ENCODE measurements at places on chromosomes 12 and 14.

DNA sequence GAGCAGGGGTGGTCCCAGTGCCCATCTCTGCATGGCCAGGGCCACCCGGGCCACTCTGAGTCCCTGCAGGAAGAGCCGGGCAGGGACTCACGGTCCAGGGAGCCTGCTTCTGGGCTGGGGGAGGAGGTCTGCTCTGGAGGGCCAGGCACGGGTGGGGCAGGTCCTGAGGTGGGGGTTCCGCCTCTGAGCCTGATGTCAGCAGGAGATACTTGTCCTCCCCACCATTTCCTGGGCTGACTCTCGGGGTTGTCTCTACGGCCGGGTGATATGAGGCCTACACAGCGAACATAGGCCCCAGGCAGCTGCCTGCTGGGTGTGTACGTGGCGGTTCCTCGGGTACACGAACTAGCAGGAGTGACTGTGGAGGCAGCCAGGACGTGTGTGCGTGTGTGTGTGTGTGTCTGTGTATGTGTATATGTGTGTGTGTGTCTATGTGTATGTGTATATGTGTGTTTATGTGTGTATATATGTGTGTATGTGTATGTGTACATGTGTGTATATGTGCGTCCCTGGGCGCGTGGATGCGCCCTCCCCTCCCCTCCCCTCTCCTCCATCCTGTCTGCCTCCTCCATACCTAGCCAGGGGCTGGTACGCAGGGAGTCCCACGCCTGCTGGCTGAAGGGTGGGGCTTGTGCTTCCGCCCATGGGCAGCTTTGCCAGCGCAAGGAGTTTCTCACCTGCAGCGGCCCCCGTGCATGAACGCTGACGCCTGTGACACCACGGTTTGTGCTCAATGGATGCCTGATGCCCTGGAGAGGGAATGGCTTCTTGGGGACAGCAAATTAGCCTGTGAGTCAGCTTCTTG is 30.4 kb upstream of the TRAF3 start:
- no peak for DNase-seq

GRCh38 chr12:70948976-70949336 is 28.4 kb upstream of the PTPRR start:
- DNase-seq, result no peak

DNA sequence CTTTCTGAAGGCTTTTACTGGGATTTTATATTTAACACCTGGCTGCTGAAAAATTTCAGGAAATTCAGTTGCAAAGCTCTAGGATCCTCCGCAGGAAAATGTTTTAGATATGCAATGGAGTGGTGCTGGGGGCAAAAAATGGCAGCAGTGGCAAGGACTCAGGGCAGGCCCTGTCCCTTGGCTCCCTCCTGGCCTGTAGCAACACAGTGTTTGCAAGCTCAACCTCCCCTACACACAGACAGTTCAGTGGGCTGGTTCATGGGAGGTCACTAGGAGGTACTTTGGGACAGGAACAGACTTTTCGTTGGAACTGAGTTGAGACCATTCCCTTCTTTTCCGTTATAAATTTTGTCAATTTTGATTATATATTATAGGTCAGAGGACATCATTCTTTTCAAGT is 270.4 kb downstream of the ADAMTS20 start:
- no peak for DNase-seq

DNA sequence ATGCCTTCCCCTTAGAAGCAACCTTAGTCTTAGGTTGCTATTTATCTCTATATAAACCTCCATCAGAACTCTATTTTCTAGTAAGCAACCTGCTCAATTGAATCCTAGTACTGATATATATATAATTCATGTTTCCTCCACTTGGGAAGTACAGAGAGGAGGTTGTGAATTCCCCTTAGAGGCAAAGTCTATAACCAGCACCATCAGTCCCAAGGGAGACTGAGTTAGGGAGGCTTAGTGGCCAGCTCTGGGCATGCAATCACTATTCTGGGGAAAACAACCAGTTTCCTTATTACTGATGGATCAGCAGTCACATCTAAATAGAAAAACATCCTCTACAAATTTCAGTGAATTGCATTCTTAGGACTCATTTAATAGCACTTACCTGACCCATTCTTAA is 489.1 kb downstream of the RMST start:
- no peak for DNase-seq

DNA sequence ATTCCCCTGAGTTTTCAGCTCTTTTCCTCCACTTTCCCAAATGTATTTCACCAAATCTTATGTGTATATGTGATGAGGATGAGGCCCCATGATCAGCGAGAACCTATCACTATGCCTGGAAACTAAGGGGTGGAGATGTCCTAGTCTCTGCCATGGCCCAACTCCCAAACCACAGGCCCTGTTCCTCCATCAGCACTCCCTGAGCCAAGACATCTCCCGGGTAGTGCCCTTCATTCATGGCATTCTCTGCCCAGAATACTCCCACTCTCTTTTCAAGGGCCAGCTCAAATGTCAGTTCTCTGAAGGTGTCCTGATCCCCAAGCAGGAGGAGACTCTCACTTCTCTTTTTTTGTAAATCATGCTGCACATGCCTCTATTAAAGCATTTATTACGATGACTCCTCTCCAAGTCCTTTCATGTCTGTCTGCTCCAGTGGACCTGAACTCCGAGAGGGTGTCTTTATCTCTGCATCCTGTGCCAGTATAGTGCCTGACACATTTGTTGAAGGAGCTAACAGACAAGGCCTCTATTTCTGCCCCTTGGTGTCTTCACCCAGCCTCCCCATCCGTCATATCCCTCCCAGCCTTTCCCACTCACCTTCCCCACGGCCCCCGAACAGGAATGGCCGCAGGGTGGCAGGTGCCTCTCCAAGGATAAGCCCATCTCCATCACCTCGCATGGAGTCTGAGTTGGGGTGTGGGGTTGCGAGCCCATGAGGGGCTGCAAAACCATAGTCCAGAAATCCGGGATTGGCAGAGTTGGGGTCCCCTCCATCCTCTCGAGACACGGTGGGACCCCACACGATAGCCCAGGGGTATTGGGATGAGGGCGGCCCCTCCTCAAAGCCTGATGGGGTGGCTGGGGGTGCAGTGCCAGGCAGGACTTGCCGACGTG is 3.7 kb downstream of the PIANP start:
- DNase-seq, result no peak

DNA sequence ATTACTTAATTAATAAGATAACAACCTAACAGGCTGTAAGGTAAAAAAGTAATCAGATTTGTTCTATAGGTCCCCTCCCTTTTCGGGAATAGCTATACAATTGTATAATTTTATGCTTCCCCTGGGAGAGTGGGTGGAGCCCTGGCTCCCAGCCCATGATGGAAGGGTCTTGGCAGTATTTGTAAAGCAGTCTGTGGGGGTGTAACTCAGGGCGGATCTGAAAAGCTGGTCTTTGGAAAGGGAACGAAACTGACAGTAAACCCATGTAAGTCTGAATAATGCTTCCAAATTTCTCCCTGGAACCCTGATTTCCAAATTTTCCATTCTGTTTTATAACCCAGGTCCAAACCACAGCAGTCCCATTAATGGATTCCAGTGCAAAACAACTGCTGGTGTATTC is 110.4 kb downstream of the DAD1 start:
- DNase-seq, result no peak

- DNase-seq, result no peak
These were observed 40.3 kb downstream of the BRAP start for GRCh38 chr12:111645433-111645832.

- no peak for DNase-seq
These were observed 223.2 kb downstream of the PPM1H start for GRCh38 chr12:62711631-62712241.

DNA sequence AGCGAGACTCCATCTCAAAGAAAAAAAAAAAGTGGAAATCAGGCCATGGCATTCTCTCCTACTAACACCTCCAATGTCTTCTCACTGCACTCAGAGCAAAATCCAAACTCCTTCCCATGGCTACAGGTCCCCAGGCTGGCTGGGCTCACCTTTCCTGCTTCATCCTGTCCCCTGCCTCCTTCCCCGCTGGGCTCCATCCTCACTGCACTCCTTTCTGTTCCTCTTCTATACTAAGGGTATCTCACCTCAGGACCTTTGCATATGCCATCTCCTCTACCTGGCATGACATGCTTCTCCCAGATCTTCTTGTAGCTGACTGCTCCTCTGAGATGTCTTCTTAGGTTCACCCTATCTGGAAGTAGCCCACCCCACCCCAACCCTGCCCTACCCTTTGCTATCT is 111.1 kb downstream of the DPF3 start:
- DNase-seq, result no peak

- DNase-seq, result no peak
These were observed 1.7 kb downstream of the CYP27B1 start for GRCh38 chr12:57765003-57765697.

GRCh38 chr14:74527736-74528280 is 34.2 kb downstream of the ISCA2 start:
- no peak for DNase-seq

GRCh38 chr12:103387385-103387784 is 108.4 kb downstream of the C12orf42 start:
- DNase-seq, result no peak

- DNase-seq, result no peak
These were observed 89.0 kb downstream of the STON2 start for GRCh38 chr14:81311141-81311540.

DNA sequence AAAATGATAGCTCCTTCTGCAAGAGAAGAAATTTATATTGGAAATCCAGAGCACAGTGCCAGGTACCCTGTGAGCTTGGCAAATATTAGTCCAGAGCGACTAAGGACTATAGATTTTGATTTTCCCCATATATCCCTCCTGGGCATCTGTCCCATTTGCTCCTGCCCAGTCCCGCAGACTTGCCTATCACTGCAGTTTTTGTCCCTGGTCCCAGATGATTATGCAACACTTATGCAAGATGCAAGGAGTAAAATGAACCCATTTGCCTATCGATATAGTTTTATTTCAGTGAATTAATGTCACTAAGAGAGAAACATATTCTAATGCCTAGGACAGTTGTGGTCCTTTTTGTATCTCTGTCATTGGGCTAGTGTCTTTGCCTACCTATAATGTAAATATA is 215.9 kb upstream of the BMP4 start:
- no peak for DNase-seq

- DNase-seq, result no peak
These were observed at the start of the genes FOXA1 and TTC6 for GRCh38 chr14:37594971-37595808. FOXA1 (minus strand) TSS chr14:37595249; CDS start chr14:37594972, 277 bp downstream. TTC6 (plus strand) TSS chr14:37595629; CDS start chr14:37622065, 26,436 bp downstream.

DNA sequence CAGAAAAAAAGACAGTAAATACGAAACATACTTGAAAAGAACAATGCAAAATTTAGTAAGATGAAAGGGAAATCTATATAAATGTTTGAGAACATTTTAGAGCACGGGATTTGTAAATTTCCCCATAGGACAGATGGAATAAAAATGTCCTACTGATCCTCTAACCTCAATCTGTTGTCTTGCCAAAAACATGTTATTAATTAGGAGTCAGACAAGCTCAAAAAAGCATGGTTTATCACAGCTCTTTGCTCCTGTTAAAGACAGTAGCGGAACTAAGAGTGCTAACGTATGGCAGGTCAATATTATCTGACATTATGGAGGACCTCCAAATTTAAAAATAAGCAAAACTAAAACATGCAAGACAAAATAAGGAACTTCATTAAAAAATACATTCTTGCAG is 12.9 kb downstream of the GMFB start:
- no peak for DNase-seq

DNA sequence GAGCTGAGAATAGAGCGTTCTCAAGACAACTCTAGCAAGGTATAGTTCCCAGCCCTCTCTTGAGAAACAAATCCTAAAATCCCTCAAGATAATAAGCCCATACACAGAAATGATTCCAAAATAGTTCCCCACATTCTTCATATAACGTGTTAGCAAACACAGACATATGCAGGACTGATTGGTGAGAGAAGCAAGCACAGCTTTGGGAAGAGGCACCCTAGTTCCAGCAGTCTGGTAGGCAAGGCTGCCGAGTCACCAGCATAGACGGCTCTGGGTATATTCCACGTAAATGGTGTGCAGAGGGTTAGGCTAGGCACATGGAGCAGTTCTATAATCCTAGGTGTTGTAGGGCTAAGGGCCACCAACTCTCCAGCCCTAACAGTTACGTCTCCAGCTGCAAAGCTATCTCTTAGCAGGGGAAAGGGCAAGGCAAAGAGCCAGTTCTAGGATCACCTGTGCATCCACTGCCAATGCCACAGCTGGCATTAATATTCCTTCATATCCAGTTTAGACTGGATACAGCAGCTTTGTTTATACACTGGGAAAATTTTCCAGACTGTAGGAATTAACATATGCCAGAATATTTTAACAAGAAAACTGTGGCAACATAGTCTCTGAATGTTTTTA is 52.9 kb downstream of the SH2B3 start:
- DNase-seq, result no peak

GRCh38 chr14:81655423-81656314 is 122.0 kb upstream of the SEL1L start:
- no peak for DNase-seq

DNA sequence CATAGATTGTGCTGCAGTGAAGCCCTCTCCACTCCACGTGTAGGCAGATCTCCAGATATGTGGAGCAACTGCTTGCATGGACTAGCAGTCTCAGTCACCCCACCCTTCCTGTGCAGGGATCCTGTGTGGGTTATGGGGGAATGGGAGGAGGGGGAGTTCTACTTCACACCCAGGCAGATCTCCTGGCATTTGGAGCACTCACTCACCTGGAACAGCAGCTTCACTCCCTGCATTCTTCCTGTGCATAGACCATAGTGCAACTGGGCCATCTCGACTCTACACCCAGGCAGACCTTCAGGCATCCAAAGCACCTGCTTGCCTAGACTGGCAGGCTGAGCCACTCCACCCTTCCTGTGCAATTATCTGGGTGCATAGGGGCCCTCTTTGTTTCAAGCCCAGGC is 96.0 kb upstream of the PCED1B start:
- DNase-seq, result no peak

DNA sequence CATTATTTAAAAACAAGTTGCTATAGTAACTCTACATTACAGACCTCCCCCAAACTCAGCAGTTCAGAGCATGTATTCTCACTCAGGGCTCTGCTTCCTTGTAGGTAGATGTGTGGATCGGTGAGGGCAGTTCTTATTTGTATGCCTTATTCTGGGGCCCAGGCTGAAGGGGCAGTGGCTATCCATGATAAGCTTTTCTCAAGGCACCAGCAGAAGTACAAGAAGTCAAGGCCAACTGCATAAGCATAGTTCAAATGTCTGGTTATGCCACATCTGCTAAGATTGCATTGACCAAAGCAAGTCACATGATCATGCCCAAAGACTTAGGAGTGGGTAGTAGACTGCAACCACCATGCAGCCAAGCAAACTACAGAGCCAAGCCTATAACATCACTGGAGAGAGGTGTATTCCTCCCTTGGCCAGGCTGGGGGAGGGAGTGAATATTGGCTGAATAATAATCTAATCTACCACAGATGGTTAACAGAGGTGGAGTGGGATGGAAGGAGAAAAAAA is 4.6 kb downstream of the PSEN1 start:
- no peak for DNase-seq

GRCh38 chr14:75650253-75651058 is 10.2 kb downstream of the ERG28 start:
- no peak for DNase-seq

- no peak for DNase-seq
These were observed 339.5 kb downstream of the PAWR start for GRCh38 chr12:79351251-79351650.

DNA sequence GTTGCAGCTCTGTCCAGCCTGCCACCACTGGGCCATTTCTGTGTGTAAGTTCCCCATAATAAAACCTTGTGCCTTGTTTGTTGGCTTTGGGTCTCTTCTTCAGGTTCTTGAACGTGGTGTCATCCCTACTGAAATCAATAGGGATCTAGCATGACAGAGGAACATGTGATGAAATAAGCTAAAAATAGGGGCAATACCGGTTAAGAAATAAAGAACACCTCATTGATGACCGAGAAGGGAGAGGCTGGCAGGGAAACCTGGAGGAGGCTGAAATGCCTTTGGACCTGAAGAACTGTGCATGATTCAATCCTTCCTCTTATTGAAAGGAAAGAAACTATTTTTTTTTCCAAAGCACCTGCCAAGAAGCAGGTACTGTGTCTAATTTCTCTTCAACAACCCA is 172.3 kb downstream of the PPM1H start:
- no peak for DNase-seq

Data from cerebellar nuclear complex (tissue), 1 donor.